Thoracic aorta (tissue), 2 donors: ENCODE measurements at places on chromosomes 5 and 9.

- H3K27me3 ChIP-seq: no peaks in the 10 kb centered on the region
- H3K4me3 ChIP-seq: no peak overlapping the region
- H3K36me3 ChIP-seq: no peaks in the 10 kb centered on the region
- no peak for DNase-seq
Measured at GRCh38 chr5:120473332-120473731, 9.2 kb downstream of the PRR16 start.

GRCh38 chr5:158880483-158881001, 219.2 kb downstream of the EBF1 start:
- H3K4me1 ChIP-seq: peaks cover 69% of the 10 kb centered on the region
- H3K27me3 ChIP-seq: no peaks in the 10 kb centered on the region
- H3K27ac ChIP-seq: peak overlapping the region; percentile 6
- H3K4me3 ChIP-seq: no peak overlapping the region
- H3K36me3 ChIP-seq: no peaks in the 10 kb centered on the region

DNA sequence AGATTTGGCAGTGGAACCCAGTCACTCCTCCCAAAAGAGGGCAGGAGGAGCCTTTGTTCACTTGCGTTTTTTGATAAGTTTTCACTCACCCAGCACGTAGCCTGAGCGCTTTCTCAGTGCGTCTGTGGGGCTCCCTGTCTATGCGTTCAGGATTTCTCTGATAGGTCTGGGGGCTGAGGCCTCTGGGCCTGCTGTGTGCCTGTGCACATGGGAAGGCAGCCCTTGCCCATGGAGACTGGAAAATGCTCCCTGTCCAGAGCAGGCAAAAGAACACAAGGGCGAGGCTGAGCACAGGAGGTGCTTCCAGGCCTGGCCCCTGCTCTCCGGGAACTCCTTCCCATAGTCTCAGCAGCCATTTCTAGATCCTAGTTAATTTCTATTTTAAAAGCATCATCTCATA, 249.9 kb downstream of the FSTL4 start:
- H3K27me3 ChIP-seq: no peaks in the 10 kb centered on the region
- H3K4me3 ChIP-seq: no peak overlapping the region
- no peak for DNase-seq
- no peaks in the 10 kb centered on the region for H3K36me3 ChIP-seq
- H3K4me1 ChIP-seq: no peaks in the 10 kb centered on the region

DNA sequence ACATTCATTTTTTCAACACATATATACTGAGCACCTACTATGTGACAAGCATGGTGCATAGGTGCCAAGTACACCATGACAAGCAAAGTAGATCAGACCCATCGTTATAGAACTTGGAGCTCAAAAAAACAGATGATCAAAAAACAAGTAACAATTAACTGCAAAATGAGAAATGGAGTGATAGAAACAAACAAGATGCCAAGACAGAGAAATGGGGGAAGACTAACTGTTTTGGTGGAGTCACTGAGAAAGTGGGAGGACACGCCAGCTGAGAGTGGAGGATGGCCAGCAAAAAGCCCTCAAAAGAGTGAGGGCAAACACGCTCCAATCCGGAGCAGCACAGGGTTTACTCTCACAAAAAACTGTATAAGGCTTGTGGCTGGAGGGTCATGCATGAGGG, 50.6 kb downstream of the TTC39B start:
- H3K27ac ChIP-seq: no peak overlapping the region
- peaks cover 38% of the 10 kb centered on the region for H3K4me1 ChIP-seq
- no peak for DNase-seq
- no peaks in the 10 kb centered on the region for H3K27me3 ChIP-seq
- H3K4me3 ChIP-seq: no peak overlapping the region
- no peaks in the 10 kb centered on the region for H3K36me3 ChIP-seq

GRCh38 chr5:123359454-123360200, 63.6 kb downstream of the CEP120 start:
- no peak overlapping the region for H3K27ac ChIP-seq
- no peak overlapping the region for H3K4me3 ChIP-seq
- H3K36me3 ChIP-seq: no peaks in the 10 kb centered on the region
- H3K4me1 ChIP-seq: peaks cover 54% of the 10 kb centered on the region

- no peaks in the 10 kb centered on the region for H3K36me3 ChIP-seq
- H3K27me3 ChIP-seq: no peaks in the 10 kb centered on the region
- H3K27ac ChIP-seq: no peak overlapping the region
- H3K4me1 ChIP-seq: no peaks in the 10 kb centered on the region
- DNase-seq: no peak
Measured at GRCh38 chr5:128711216-128711615, 173.2 kb upstream of the FBN2 start.

DNA sequence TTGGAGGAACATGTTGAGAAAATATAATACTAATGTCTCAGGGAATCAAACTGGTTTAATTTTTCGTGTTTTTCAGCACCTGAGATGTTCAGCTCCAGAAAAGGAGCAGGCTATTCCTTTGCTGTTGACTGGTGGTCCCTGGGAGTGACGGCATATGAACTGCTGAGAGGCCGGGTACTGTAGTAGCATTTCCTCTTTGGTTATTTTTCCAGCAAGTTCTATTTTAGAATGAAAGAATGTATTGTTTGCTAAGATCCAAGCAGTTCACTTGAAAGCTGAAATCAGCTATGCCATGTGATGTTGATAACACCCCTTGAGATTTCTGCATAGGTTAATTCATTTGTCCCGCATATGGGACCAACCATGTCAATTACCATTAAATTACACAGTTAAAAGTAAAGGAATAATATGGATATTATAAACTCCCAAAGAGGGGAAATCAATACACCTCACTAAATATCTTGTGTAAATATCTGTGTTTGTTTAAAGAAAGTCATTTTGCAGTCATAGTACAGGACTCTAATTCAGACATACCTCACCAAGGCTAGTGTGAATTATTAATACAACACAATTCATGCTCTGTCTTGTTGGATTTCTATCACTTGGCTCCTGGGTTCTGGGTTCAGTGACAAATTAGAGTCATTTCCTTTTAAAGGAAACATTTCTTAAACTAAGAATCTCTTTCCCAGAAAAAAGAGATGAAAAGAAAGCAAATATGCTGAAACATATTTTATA, 126.8 kb downstream of the STK32A start:
- peaks cover 11% of the 10 kb centered on the region for H3K4me1 ChIP-seq
- H3K36me3 ChIP-seq: no peaks in the 10 kb centered on the region
- H3K27me3 ChIP-seq: no peaks in the 10 kb centered on the region
- no peak overlapping the region for H3K4me3 ChIP-seq
- DNase-seq: no peak

DNA sequence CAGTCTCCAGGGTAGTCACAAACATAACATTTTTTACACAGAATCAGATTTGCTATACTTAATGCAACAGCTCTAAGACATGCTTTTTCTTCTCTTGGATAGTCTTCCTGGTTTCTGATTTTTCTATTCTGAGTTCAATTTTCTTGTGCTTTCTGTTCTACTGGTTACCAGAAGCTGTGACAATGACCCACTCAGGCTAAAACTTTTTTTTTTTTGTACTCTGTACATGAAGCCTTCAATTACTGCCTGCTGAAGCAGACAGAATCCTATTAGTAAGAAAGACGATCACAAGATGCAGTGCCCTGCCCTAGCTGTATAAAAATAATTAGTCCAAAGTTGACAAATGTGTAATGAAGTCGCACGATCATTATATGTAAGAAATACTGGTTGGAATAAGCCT, 231.1 kb upstream of the TBCA start:
- no peak overlapping the region for H3K4me3 ChIP-seq
- DNase-seq: no peak
- H3K36me3 ChIP-seq: no peaks in the 10 kb centered on the region
- H3K27me3 ChIP-seq: no peaks in the 10 kb centered on the region
- no peaks in the 10 kb centered on the region for H3K4me1 ChIP-seq

DNA sequence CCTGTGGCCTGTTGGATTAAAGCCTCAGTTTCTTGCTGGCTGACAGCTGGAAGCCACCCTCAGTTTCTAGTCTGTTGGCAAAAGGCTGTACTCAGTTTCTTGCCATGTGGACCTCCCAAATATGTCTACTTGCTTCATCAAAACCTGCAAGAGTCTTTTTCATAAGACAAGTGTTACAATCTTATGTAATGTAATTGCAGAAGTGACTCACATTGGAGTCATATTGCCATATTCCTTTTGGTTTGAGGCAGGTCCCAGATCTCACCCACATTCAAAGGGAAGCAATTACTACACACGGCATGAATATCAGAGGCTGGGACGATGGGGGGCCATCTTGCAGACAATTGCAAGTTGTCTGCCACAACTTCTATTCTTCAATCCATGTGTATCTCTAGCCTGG, 286.7 kb upstream of the IL12B start:
- H3K36me3 ChIP-seq: no peaks in the 10 kb centered on the region
- no peak for DNase-seq
- H3K4me3 ChIP-seq: no peak overlapping the region
- H3K4me1 ChIP-seq: peaks cover 13% of the 10 kb centered on the region

DNA sequence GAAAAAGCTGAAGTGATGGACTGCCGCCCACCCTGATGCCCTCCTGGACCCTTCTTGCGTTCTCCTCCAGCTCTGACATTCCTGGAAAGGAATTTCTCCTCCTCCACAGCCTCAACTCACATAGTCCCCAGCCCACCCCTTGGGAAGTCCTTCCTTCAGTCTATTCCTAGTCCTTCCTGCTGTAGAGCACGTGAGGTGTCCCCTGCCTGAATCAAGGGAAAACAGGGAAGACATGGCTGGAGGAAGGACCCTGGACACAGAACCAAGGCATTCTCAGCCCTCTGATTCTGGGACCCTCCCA, 3.7 kb downstream of the ARID3C start:
- no peak overlapping the region for H3K4me3 ChIP-seq
- H3K36me3 ChIP-seq: no peaks in the 10 kb centered on the region
- DNase-seq: no peak
- H3K27me3 ChIP-seq: peaks cover 30% of the 10 kb centered on the region
- H3K4me1 ChIP-seq: peaks cover 3% of the 10 kb centered on the region

DNA sequence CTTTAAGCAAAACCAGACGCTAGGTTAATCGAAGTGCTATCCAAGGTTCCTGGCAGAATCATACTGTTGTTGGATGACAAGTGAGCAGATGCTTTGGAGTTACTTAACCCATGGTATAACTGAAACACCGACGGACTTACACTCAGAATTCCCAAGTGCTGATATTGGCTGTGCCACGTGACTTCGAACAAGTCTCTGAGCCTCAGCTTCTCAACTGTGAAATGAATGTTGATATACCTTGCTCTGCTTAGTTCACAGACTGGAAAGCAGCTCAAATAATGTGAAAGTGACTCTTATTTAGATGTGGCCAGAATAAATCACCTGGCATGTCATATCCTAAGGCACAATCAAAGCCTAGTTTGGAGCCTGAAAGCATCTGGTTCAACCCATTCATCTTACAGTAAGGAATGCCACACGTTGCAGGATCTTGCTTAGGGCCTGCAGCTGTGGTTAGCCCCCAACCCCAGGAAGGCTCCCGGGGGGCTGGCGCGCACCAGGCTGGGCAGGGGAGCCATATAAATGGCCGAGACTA, 759 bp downstream of the GEMIN5 start:
- peak overlapping the region; percentile 52 for H3K27ac ChIP-seq
- H3K4me1 ChIP-seq: peaks cover 7% of the 10 kb centered on the region
- H3K36me3 ChIP-seq: peaks cover 5% of the 10 kb centered on the region
